Endothelial cell (in vitro differentiated cells): ENCODE measurements at places on chromosomes 2 and 18.

DNA sequence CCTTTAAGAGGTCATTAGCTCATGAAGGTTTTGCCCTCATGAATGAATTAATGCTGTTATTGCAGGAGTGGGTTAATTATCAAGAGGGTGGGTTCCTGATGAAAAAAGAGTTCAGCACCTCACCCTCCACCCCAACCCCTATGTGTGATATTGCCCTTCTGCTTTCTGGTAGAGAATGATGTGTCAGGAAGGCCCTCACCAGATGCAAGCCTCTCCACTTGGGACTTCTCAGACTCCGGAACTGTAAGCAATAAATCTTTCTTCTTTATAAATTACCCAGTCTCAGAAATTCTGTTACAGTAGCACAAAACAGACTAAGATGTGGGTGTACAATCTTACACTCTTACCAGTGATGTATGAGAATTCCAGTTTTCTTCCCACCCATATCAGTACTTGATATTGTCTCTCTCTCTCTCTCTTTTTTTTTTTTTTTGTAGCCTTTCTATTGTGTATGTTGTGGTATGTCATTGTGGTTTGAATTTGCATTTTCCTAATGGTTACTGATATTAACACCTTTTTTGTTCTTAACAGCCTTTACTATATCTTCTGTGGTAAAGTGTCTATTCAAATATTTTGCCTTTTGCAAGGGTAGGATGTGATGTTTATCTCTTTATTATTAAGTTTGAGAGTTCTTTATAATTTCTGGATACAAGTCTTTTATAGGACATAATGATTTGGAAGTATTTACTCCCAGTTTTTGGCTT is 10.4 kb upstream of the MAP2 start:
- DNase-seq: no peak

DNA sequence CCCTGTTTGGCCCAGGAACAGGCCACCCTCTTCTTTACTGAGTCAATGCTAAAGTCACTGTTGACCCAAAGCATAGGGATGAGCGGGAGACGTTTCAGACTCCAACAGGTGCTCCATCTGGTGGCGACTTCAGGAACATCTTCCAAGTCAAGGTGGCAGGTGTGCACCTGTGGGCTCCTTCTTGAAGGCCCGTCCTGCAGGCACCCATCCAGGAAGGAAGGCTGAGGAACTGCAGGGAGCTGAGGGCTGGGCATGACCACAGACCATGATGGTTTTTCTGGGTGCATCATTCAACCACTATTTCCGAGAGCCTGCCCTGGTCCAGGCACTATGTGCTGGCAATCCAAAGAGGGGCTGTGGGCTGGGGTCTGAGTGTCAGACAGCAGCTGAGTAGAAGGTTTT is 142.8 kb downstream of the NDUFA10 start:
- DNase-seq: peak; percentile 65

GRCh38 chr2:104444889-104445288 is 409.0 kb upstream of the POU3F3 start:
- no peak for DNase-seq

- no peak for DNase-seq
Observed at GRCh38 chr2:9217838-9218770, 11.5 kb downstream of the ASAP2 start.

DNA sequence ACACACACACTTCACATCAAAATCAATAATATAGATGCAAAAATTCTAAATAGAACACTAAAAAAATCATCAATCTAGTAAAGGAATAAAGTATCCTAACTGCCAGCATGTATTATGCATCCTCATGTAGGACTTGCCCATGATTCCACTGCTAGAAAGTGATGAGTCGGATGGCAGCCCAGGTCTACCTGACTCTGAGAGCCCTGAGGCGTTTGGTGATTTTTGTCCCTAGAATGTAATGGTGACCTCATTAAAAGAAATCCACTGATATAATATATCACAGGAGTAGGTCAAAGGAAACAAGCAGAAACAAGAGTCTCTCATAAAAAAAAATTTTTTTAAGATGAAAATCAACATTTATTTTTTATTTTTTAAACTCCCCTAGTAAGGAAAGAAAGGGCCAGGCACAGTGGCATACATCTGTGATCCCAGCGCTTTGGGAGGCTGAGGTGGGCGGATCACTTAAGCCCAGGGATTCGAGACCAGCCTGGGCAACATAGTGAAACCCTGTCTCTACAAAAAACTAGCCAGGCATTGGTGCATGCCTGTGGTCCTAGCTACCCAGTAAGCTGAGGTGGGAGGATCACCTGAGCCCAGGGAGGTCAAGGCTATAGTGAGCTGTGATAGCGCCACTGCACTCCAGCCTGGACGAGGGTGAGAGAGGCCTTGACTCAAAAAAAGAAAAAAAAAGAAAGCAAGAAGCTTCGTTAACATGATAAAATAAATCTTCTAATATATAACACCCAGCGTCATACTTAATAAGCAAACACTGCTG is 24.4 kb upstream of the ACTG2 start:
- DNase-seq: no peak

DNA sequence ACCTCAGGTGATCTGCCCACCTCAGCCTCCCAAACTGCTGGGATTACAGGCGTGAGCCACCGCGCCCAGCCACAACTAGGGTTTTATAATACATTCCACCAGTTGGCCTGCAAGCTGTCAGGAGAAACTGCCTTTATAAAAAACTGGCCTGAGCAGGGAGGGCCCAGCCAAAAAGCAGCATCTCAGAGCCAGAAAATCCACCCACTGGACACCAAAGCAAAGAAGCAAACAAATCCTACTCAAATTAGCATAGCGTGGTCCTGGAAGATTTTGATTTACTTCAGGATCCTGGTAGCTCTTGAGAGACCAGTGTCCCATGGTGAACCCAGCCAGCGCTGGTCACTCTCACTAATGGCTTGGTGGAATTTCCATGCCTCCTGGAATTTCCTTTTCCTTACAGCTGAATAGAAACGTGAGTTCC is 60.0 kb upstream of the PXDN start:
- no peak for DNase-seq

- no peak for DNase-seq
Observed at GRCh38 chr2:100978582-100979191, 23.4 kb upstream of the RPL31 start.

GRCh38 chr18:62848946-62849345 is 133.6 kb downstream of the PHLPP1 start:
- DNase-seq: no peak

DNA sequence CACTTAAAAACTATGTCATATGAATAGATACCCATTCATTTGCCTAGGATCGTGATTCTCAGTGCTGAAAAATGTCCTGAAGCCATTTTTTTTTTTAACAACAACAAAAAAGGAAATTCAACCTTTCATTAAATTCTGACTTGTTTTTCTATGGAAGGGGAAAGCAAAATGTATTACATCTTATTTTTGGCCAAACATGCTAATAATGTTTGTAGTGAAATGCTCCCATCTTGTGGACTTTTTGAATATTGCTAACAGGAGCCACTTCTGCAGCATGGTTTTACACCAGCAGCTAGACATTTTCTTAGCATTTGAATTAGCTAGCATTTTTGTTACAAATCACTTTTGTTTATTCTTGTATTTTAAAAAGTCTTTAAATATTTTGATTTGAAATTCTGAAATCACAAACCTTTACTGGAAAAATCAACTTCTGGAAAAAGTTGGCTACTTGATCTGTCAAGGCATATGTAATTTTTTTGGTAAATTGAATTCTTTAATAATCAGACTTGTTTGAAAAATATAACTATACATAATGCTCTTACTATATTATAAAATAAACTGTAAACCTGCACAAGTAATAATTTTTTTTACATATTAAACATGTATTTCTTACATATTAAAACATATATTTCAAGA is 75.8 kb downstream of the KIDINS220 start:
- DNase-seq: no peak

DNA sequence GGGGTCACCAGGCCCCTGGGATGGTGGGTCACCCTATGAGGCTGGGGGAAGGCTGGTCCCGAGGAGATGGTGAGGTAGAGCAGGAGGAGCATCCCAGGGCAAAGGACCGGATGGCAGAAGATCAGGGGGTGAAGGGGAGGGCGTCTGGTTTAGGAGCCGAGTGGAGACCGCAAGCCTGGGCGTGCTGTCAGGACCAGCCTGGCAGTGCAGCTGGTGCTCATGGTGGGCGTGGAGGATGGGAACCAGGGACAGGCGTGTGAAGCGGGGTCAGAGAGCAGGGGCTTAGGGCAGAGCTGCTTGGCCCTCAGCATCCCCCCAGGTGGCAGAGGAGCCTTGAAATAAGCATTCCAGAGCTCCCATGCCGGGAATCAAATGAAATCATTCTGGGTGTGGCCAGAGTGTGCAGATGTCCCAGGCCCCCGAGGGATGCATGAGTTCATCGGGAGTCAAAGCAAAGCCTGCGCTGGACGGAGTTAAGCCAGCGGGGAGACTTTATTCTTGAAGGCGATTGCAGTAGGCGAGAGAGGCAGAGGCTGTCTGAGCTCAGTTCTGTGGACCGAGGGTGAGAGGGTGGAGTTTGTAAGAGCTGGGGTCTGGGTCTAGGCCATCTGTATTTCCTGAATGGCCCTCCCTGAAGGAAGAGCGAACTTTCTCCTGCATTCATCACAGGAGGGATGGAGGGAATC is 33.1 kb upstream of the MBP start:
- no peak for DNase-seq

GRCh38 chr2:35297403-35297802 is 1058.2 kb upstream of the CRIM1 start:
- no peak for DNase-seq

- no peak for DNase-seq
Observed at GRCh38 chr2:206208900-206209299, 49.2 kb downstream of the EEF1B2 start.

- DNase-seq: no peak
Observed at GRCh38 chr2:69933254-69933828, 18.4 kb downstream of the MXD1 start.

DNA sequence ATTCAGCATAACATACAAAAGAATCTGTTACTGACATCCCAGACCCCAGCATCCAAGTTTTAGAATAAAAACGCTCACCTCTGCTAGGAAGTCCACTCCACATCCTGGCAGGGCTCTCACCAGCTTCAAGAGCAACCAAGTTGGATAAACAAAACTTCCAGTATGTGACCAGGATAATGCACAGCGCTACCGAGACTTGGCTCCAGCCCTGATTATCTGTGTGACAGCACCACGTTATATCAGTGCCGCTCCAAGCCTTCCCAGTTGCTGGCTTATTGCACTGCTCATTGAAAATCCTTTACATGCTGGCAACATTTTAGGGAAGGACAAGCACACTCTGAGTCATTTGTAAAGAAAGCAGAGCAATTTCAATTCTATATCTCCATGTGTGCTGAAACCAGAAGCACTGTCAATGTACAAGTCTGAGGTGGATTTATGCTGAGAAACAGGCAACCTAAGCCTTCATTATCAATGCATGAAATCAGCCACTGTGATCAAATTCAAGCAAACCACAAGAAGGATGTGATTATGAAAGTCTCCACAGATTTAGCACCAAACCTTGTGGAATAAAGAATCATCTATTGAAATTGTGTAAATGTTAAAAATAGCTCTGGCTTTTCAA is 115.7 kb downstream of the ZNF385B start:
- DNase-seq: no peak

DNA sequence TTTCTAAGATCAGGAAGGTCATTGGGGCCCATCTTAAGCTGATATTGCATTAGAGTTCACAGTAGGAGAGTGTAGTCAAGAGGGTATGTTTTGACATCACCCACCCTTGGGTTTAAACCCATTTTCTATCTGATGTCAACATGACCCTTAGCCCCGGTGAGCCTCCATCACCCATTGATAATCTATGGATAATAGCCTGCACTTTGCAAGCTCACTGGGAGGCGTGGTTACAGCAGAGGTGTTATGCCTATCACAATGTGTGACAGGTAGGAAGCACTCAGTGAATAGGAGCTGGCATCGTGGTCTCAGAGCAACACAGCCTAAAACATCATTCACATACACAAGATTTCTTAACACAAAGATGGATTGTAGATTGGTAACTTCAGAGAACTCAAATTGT is 21.3 kb downstream of the IL18RAP start:
- no peak for DNase-seq

DNA sequence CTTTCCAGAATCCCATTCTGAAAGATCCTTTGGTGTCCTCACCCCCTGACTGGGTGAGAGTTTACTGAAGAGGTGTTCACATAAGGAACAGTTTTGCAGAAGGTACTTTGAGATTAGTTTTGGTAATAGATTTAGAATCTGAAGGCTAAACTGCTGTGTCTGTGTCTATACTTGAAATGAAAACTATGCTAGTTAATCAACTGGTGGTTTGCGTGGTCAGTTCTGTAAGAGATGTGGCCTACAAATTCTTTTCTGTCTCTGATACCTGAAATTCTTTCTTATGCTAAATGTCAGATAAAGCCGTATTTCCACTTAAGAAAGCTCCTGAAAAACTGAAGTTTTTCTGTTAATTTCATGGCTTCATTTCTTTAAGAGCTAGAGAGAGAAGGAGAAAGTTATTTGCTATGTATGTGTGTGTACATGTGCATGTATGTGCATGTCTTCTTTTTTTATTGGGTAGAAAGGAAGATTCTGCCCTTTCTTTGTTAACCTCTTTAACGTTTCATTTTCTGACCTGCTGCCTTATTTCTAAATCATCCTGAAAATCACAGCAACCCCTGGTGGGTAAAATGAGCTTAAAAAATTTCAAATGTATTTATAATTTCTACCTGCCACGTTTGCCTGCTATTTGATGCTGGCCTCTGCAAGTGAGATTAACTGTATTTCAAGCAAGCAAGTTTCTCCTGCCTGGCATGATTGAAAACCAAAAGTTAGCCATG is 552.0 kb upstream of the NRP2 start:
- no peak for DNase-seq

- no peak for DNase-seq
Observed at GRCh38 chr2:47725808-47726207, 57.1 kb upstream of the MSH6 start.

- DNase-seq: no peak
Observed at GRCh38 chr18:12770469-12771219, 67.8 kb downstream of the PSMG2 start.

DNA sequence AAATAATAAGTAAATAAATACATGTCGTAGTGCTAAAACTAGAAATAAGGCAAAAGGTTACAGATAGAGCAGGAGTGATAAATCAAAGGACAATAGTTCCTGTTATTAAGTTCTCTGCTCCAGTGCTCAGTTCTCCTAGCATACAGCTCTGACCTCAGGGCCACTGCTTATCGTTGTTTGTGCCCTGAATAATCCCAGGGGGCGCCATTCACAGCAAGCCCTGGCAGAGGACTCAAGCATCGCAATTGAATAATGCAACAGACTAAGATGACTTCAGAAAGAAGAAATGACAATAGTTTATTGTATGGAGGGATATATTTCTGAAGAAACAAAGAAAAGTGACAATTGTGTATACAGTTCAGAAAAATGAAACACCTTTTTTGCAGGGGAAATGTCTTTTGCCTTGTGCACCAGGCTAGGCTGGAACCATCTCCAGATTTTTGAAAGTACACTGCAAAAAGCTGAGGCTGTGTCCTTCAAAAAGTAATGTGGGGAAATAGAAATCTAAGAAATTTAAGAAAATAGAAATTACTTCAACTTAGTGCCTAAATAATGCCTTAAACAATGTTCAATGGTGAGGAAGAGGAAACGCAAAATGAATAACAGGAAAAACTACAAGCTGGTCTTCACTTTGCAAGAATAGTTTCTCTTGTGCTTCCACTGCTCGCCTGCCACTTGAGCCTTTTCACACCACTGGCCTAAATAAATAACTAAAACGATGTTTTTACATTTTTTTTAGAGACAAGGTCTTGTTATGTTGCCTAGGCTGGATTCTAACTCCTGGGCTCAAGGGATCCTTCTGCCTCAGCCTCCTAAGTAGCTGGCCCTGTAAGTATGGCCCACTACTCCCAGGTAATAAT is 19.0 kb upstream of the CCNYL1 start:
- peak; percentile 52 for DNase-seq
